ENCODE measurements at places on chromosomes 1 and 21.

DNA sequence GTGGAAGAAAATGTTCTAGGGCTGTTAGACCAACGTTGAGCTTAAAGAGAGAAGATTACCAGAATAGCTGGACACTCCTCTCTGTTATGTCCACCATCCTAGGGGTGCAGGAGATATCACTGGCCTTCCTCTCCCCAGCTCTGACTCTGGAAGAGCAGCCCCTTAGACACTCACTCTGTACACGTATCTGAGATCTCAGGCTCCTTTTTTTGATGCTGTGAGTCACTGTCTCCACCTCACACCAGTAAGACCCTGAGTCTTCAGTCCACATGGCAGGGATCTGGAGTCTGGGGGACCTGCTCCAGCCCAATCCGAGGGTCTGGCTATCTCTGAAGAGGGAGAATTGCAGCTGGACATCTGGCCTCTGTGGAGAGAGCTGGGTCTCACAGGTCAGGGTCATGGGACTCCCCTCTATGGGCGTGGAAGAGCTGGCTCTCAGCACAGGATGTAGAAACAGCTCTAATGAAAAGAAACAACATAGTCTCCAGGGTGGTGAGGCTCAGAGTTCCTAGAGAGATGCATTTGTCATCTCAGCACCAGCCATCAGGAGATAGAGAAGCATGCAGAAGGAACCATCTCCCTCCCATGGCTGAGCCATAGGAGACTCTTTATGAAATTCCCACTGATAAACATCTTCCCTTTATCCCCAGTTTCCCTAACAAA is 3.5 kb downstream of the FCRL3 start:
- no peak for DNase-seq

GRCh38 chr1:11558871-11559590 is 80.1 kb downstream of the DISP3 start:
- DNase-seq = no peak

GRCh38 chr1:94739521-94740061 is 80.6 kb upstream of the SLC44A3 start:
- DNase-seq = no peak

- no peak for DNase-seq
Measured at GRCh38 chr1:112513112-112513870, 4.5 kb downstream of the WNT2B start.

DNA sequence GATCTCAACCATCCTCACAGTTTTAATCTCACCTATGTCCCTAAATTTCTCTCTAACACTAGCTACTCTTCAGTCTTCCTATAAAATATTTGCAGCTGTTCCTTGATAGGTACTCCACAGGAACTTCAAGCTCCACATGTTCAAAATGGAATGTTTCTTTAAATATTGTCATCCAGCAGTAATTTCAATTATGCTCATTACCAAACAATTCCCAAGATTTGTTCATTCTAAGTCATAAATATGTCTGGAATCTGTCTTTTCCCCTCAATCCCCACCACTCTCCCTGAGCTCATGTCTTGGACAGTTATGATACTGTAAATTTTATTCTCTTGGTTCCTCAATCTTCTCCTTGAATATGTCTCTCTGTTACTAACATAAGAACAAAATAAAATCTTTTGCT is 214.4 kb downstream of the NRIP1 start:
- no peak for DNase-seq

DNA sequence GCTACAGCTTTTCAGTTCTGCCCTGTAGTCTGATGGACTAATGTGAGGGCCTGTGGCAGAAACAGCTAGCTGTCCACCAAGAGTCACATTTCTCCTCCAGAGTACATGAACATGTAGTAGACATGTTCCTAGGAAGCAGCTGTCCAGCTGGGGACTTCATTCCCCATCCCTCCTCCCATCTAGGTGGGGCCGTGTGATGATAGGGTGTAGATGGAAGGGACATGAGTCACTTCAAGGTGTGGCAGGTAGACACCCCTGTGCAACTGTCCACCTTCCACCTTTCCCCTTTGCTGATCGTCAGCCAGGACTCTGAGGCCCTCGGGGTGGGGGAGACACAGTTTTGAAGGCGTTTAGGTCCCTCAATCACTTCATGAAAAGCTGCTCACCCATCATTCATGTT is 3.6 kb upstream of the RD3 start:
- DNase-seq = no peak

GRCh38 chr1:67647036-67647798 is 37.8 kb upstream of the GADD45A start:
- DNase-seq = no peak

- DNase-seq = no peak
Measured at GRCh38 chr1:109716570-109717090, 4.6 kb downstream of the GSTM5 start.

Data from activated CD4-positive, alpha-beta T cell treated with anti-CD3 and anti-CD28 coated beads for 4 hours (primary cell).